ENCODE measurements at places on chromosomes 6 and 20.

DNA sequence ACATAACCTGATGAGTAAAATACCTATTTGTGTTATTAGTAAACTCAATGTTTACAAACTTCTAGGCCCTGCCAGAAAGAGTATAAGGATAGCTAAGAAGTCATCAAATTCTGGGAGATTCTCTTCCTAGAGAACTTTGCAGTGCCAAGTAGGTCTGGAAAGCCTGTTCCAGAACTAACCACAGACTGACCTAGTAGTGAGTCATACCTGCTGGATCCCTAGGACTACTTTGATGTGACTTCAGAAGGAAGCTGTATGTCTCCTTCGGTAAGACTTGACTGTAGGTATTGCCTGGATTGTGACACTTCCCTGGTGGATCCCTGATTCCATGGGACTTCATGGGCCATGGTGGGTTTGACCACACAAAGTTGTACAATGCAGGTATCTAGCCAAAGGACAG lies 131.7 kb downstream of the DNAH8 start:
- DNase-seq: no peak

DNA sequence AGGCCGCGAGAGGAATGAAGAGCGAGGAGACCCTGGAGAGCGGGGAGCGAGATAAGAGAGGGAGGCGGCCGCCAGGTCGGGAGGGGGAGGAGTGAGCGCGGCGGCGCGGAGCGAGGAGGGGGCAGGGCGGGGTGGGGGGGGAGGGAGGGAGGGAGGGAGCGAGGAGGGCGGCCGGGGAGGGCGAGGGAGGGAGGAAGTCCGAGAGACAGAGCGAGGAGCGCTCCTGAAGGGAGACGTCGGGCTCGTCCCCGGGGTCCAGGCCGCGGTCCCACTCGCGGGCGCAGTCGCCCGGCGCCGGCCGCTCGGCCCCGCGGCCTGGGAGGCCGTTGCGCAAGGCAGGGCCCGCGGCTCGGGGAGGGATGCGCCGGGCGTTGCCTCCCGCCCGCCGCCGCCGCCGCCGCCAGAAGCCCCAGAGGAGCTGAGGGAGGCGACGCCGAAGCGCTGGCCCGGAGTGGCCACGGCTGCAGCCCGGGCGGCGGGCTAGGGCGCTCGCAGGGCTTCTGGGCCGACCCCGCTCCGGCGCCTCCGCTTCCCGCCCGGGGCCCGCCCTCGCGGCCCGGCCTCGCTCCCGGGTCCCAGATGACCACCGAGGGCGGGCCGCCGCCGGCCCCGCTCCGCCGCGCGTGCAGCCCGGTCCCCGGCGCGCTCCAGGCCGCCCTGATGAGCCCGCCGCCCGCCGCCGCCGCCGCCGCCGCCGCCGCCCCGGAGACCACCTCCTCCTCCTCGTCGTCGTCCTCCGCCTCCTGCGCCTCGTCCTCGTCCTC lies at the start of gene FOXF2:
TSS of gene FOXF2 (plus strand) at position 208 of the 764 bp plus-strand sequence. CDS start at position 580, 372 bp downstream.
- no peak for DNase-seq

DNA sequence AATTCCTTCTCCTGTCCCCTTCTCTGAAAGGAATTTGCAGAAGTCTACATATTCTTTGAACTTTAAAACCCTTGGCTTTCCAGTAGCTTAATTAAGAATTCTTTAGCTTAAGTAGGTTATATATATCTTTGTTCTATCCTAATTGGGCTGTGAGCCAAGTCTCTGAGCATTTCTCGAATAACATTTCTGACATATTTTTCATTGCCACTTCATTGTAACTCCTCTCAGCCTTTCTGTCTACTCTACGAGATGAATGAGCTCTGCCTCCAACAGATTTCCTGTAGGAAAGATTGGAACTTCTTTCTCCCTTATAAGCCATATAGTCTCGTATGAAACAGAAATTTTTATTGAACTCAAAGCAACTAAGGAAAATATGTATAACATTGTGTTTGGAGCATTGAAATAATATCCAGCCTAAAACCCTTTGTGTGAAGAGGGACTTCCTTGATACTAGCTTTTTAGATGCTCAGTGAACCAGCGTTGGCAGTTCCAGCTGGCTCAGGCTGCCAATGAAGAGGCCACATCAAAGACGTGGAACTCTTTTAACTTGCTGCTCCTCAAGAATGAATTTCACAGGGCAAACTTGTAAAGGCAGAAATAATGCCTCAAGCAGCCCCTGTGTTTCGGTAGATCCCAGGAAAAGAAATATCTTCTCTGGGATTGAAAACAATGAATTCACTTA lies 87.7 kb upstream of the NOX3 start:
- DNase-seq: no peak

DNA sequence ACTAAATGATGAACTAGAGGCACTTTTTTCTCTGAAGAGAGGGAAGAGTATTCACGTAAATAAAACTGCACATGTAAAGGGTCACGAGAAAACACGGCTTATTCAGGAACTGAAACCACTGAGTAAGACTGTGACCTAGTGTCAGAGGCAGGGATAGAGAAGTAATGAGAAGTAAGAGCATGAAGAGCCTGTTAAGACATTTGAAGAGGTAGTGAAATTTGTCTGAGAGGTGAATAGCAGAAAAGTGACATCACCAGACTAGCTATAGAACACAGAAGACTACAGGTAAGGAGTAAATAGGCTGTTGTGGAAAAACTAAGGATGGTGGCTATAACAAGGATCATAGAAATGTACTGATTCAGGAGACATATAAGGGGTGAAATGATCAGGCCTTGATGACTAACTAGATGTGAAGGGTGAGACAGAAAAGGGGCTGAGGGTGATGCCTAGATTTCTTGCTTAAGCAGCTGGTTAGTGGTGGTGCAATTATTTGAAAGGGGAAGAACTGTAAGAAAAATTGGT lies 76.8 kb downstream of the REV3L start:
- no peak for DNase-seq

All from stimulated activated CD4-positive, alpha-beta T cell treated with anti-CD3 and anti-CD28 coated beads, Interleukin-1b, Interleukin-23, amount 100 ng/mL, for 1 hour (primary cell).